ENCODE measurements at places on chromosomes 4 and X. TPM values are rescaled to one million over a fixed set of nuclear protein-coding genes. Genes with fewer than 3 reads are reported as not detected.

LGI2 gene
- total RNA-seq, result 0.07 TPM

SMIM43 gene
- total RNA-seq, result 0.49 TPM

KIT gene
- total RNA-seq, result not detected

NWD2 gene
- total RNA-seq, result not detected

UGDH gene
- 248 TPM for total RNA-seq

CTAG1B gene
- not detected for total RNA-seq

CTAG1A gene
- total RNA-seq, result not detected

SLC2A9 gene
- 0.98 TPM for total RNA-seq

MXRA5 gene
- total RNA-seq, result not detected

PABPC1L2B gene
- not detected for total RNA-seq

TKTL1 gene
- total RNA-seq, result not detected

CDKL5 gene
- 2.3 TPM for total RNA-seq

BCLAF3 gene
- 4.0 TPM for total RNA-seq

Measured in A549 treated with GW870086 at 1 μM for 4 hours (cell line).